ENCODE measurements at places on chromosomes 7 and 10.

DNA sequence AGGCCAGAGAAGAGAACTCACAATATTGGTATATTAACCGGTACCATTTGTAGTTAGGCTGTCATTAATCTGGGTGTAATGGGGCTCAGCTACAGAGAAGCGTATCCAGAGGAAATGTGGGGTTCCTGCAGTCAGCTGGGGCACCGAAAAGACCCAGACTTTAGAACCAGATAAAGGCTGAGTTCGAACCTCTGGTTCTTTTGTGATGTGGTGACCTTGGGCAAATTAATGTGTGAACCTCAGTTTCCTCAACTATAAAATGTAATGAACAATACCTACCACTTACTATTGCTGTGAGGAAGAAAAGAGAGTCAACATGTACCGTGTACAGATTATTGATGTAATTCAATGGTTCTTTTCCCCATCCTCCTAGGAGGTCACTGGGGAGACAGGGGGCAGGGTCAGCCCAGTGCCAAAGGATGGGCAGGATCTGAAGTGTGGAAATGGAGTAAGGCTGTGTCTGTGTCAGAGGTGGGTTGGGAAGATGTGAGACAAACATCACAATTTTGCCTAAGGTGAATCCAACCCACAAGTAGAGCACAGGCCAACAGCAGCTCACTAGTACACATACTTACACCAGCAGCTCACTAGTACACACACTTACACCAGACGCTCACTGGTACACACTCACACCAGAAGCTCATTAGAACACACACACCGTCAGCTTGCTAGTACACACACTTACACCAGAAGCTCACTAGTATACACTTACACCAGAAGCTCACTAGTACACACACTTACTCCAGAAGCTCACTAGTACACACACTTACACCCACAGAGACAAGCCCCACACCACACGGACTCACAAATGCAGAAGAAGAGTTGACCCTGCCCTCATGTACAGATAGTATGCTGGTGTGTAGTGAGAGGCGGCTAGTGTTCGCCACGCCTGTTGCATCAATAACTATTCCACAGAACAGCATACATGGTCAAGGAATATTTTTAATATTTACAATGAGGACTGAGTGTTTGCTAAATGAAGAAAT, 28.0 kb downstream of the PRSS2 start:
- no peak for DNase-seq

DNA sequence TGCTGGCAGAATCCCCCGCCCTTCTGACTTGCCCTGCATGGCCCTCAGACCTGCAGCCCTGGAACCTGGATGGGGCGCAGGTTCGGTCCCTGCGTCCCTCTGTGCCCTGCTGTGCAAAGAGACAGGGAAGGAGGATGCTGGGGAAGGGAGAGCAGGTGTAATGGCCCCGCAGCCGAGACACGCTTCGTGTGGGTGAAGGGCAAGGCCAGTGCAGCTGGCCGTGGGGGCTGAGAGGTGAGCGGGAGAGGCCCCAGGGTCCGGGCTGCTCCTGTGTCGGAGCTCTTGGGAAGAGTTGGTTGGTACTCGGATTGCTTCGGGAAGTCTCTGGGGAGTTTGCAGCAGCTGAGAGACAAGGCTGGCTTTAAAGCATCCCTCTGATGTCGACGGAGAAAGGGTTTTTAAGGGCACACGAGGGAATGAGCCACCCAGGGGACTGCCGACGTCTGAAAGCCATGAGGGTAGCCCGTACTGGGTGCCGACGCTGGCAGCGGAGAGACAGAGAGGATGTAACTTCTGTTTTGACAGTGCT, 6.5 kb downstream of the ELFN1 start:
- DNase-seq: no peak

GRCh38 chr10:33335551-33335800, 1.0 kb upstream of the NRP1 start:
- DNase-seq: no peak

GRCh38 chr10:50216418-50216817, 34.9 kb downstream of the ASAH2 start:
- DNase-seq: no peak

GRCh38 chr10:101330231-101330630, 23.7 kb upstream of the BTRC start:
- no peak for DNase-seq

- DNase-seq: no peak
Measured at GRCh38 chr10:20949967-20950366, 52.9 kb upstream of the NEBL start.

- no peak for DNase-seq
Measured at GRCh38 chr10:127963136-127963535, 56.2 kb downstream of the PTPRE start.

- DNase-seq: no peak
Measured at GRCh38 chr7:100406767-100407166, 21.7 kb downstream of the ZCWPW1 start.

DNA sequence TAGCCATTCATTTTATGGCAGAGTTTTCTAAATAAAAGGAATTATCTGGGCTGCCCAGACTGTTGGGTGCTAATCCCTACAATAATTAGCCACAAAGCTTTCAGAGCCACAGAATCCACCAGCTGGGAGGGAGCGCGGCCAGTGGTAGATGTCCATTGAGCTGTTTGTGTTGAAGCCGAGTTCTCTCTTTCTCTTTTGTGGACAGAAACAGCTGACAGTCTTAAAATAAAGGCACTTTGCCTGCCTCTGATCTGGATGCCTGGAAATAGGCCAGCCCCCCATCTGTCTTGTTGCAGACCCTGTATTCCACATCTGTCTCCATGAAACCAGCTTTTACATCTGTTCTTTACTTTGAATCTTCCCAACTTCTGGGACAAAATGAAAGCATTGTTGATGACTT, 66.1 kb downstream of the MTPN start:
- no peak for DNase-seq

DNA sequence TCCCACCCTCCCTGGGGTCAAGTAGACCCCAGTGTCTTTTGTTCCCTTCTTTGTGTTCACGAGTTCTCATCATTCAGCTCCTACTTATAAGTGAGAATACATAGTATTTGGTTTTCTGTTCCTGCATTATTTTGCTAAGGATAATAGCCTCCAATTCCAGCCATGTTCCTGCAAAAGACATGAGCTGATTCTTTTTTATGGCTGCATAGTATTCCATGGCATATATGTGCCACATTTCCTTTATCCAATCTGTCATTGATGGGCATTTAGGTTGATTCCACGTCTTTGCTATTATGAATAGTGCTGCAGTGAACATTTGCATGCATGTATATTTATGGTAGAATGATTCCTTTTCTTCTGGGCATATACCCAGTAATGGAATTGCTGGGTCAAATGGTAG, 28.3 kb upstream of the CAMK2B start:
- DNase-seq: no peak

DNA sequence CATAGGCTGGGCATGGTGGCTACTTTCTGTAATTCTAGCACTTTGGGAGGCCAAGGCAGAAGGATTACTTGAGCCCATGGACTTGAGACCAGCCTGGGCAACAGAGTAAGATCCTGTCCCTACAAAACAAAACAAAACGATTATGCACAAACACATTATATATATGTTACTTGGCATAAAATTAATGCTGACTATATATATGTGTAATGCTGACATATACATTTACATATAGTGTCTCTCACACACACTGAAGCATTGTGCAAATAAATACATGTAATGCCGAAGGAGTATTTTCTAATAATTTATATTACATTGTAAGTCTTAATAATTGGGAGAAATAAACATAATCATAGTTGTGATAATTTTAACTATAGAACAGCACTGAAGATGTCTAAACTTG, 621.8 kb upstream of the ZNF722 start:
- DNase-seq: no peak

GRCh38 chr7:54796150-54796549, 37.1 kb upstream of the SEC61G start:
- DNase-seq: no peak

GRCh38 chr7:54781134-54781920, 22.3 kb upstream of the SEC61G start:
- DNase-seq: no peak

GRCh38 chr7:73366990-73367389, 39.0 kb downstream of the FKBP6 start:
- DNase-seq: no peak

- no peak for DNase-seq
Measured at GRCh38 chr10:100265821-100266485, 1.5 kb downstream of the CWF19L1 start.

DNA sequence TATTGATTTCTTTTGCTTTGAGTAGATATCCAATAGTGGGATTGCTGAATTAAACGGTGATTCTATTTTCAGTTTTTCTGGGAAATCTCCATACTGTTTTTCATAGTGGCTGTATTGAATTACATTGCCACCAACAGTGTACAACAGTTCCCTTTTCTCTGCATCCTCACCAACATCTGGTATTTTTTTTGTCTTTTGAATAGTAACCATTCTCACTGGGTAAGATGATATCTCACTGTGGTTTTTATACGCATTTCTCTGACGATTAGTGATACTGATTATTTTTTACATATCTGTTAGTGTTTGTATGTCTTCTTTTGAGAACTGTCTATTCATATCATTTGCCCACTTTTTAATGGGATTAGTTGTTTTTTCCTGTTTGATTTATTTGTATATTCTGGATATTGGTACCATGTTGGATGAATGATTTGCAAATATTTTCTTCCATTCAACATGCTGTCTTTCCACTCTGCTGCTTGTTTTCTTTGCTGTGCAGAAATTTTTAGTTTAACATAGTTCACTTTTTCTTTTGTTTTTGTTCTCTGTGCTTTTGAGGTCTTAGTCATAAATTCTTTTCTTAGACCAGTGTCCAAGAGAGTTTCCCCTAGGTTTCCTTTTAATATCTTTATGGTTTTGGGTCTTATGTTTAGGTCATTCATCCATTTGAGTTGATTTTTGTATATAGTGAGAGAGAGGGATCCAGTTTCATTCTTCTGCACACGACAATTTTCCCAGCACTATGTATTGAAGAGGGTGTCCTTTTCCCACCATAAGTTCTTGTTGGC, 584.7 kb downstream of the PHTF2 start:
- no peak for DNase-seq

- no peak for DNase-seq
Measured at GRCh38 chr10:99125879-99126278, 109.8 kb downstream of the HPSE2 start.

- DNase-seq: no peak
Measured at GRCh38 chr10:52551046-52551445, 221.5 kb downstream of the MBL2 start.

DNA sequence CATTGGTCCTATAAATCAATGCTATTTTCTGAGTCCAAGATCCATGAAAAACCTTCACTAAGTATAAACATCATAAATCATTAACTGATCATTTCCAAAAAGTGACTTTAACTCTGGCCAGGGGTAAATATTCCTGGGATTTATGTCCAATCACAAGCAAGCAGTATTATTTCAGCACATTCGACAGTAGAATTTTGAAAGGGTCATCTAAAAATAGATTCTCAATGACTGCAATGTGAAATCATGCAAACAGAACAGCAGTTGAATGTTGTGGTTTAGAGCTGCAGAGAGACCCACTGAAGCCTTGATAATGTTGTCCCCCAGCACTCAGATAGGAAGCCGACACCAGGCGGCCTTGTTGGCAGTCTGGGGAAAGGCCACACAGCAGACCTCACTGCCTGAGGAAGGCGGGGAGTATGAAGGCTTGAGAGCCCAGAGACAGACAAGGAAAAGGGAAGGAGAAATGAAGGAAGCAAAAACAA, 38.1 kb downstream of the FAM107B start:
- DNase-seq: no peak

DNA sequence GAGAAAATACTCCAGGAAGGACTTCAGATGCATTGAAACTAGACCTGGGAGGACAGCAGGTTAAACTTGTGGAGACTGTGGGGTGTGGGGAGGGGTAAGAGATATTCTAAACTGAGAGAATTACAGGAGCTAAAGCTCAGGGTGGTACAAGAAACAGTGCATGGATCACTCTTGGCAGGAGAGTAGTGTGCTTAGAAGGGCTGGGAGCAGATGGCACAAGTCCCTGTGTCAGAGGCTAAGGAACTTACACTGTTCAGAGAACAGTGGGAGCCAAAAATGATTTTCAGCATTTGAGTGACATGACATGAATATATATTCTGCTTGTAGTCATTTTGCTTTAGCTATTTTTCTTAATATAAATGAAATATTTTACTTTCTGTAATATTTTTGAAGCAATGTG, 36.0 kb upstream of the LAMB1 start:
- no peak for DNase-seq

DNA sequence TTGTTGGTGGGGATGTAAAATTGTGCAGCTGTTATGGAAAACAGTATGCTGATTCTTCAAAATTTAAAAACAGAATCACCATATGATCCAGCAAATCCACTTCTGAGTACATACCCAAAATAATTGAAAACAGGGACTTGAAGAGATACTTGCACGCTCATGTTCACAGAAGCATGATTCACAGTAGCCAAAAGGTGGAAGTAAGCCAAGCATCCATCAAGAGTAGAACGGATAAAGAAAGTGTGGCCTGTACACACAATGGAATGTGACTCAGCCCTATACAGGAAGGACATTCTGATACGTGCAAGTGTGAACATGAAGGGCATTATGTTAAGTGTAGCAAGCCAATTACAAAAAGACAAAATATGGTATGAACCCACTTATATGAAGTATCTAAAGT, 696.7 kb upstream of the CELF2 start:
- no peak for DNase-seq

GRCh38 chr10:29104661-29105399, 184.0 kb upstream of the LYZL1 start:
- no peak for DNase-seq

GRCh38 chr7:11831156-11831735, 752 bp downstream of the THSD7A start:
- DNase-seq: no peak
